GM03348 (cell line): ENCODE measurements at places on chromosomes 16 and 17.
A peak's percentile ranks its signal among the peaks of the same experiment; 100 is the strongest.

GRCh38 chr17:48814504-48814903 is 2.5 kb downstream of the TTLL6 start:
- peak; percentile 83 for DNase-seq

GRCh38 chr17:66781135-66781534 is 53.8 kb upstream of the CACNG5 start:
- DNase-seq: no peak

- DNase-seq: no peak
Observed at GRCh38 chr16:47858333-47858982, 297.3 kb downstream of the ABCC12 start.

DNA sequence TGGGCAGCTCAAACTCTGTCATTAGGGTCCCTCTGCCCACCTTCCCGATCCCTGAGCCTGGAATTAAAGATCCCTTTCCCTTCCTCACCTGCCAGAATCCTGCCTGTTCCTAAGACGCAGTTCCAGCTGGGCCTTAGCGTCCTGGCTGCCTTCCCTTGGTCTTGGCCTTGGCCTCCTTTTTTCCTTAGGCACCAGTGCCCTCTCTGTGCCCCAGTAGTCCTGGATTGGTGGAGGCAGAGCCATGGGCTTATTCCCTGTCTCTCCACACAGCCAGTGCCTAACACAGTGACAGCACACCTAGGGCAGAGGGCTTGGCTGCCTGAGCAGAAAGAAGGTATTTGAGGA is 3.5 kb downstream of the TMEM132E start:
- DNase-seq: no peak

DNA sequence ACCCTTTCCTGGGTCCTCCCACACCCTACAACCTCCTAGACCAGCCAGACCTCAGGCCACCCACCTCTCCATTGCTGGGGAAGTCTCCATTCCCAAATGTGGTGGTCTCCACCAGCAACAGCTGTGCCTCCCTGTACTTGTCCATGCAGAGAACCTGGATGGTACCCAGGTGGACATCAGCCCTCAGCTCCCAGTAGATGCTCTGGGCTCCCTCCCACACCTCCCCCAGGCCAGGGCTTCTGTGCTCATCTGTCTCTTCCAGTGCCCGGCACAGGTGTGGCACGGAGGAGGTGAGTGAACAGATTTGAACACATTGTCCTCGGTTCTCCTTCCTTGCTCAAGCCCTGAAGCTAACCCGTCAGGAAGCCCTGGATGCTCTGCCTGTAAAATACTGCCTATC is 34.6 kb downstream of the LGALS9 start:
- DNase-seq: no peak

DNA sequence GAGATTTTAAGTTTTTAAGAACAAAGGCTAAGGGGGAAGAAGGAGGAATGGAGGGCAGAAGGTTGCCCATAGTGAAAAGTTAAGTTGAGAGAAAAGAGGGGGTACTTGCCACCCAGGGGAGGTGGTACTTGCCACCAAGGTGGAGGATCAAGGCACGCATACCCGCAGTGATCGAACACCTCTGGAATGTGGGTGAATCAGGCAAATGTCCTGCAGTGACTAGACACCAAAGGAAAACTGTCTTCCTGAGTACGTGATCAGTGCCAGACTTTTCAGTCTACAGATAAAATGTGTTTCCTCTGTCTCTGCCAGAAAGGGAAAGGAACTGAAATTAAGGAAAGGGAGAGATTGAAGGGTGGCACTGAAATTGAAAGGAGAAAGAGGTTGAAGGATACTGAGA is 2285.3 kb downstream of the TP53TG3F start:
- DNase-seq: no peak

DNA sequence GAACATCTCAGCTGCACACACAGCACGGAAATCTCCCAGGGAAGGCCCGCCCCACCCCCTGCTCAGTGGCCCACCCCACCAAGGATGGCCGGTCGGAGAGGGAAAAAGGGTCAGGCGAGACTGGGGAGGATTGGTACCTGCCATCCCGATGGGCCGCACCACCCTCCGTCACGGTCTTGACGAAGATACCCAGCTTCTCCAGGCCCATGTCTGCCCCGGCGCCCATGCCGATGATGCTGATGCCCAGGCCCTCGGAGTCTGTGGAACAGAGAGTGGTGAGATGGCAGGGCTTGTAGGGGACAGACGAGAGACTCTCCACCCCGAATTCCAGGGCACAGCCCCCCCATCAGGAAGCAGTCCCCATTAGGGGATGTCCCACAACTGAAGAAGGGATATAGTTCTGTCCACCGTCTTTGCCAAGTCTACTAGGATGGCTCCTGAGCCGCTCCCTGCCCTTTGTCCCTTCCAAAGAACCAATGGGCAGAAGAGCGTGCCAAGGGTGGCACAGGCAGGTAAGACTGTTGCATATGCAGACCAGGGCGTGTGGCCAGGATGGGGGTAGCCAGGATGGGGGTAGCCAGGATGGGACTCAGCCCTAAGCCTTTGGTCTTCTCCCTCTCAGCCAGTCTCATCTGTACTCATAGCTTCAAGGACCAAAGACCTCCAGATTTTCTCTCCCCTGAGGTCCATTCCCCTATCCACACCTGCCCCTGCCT is 6.9 kb downstream of the PPP1R9B start:
- DNase-seq: no peak
